ENCODE measurements at places on chromosomes 1 and 21.

- no peaks in the 10 kb centered on the region for H3K4me1 ChIP-seq
- no peak overlapping the region for H3K27ac ChIP-seq
- no peaks in the 10 kb centered on the region for H3K36me3 ChIP-seq
- no peak overlapping the region for H3K4me3 ChIP-seq
- no peak for DNase-seq
Observed at GRCh38 chr1:107135463-107135862, 5.4 kb upstream of the NTNG1 start.

- no peak overlapping the region for H3K4me3 ChIP-seq
- no peak for DNase-seq
- no peaks in the 10 kb centered on the region for H3K36me3 ChIP-seq
Observed at GRCh38 chr1:8112611-8113261, 86.6 kb upstream of the ERRFI1 start.

DNA sequence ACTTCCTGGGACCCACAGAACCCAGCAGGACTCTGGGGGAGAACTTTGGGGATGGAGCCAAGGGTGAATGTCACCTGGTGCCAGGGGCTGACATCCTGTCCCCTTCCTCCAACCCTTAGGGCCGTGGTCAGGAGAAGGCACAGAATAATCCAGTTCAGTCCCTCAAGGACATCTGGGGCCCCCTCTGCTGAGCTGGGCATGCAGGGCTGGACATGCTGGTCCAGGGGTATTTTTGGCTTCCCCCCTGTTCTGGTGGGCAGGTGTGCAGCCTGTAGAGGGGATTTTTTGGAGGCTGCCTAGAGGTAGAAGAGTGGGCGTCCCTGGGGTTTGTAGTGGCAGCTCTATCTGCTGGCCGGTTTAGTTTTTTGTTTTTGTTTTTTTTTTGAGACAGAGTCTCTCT is 3.4 kb upstream of the CROCC start:
- H3K27ac ChIP-seq = no peak overlapping the region
- H3K27me3 ChIP-seq = no peaks in the 10 kb centered on the region
- H3K4me3 ChIP-seq = no peak overlapping the region
- no peaks in the 10 kb centered on the region for H3K36me3 ChIP-seq
- no peak for DNase-seq

DNA sequence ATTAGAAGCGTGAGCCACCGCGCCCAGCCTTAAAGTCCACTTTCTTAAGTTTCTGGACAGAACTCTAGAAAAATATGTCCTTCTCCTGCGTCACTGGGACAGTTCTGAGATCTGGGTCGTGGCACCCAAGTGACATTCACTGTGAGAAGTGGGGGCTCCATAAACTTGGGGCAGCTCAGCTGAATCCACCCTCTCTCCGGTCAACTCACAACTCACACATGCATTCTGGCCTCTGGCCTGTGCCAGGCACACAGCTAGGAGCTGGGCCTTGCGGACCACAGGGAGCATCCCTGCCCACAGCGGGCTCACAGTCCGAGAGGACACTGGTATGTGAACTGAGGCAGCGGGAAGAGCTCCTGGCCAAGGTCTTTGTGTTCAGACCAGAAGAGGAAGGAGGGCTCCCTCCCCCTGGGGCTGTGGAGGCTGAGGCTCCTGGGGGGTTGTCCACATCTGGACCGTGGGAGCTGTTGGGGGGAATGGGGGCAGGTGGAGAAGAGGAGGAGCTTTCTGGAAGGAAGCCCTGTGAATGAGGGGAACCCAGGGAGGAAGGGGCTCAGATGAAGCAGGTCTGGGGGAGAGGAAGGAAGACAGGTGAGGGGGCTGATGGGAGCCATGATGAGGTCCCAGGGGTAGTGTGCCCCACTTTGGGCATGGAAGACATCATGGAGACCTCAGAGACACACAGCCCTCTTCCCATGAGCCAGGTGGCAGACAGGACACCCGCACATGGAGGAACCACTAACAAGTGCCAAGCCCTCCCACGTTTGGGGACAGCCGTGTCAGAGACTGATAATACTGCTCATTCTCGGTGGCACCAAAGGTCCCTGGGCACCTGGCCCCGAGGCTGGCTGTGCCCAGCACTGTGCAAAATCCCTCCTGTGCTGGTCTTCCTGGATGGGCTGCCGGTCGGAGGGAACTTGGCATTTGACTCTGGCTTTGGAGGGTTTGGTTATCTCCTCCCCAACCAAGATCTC is 191.0 kb upstream of the VAMP3 start:
- no peak overlapping the region for H3K4me3 ChIP-seq
- no peak overlapping the region for H3K27ac ChIP-seq
- no peaks in the 10 kb centered on the region for H3K27me3 ChIP-seq
- DNase-seq = no peak
- no peaks in the 10 kb centered on the region for H3K4me1 ChIP-seq

DNA sequence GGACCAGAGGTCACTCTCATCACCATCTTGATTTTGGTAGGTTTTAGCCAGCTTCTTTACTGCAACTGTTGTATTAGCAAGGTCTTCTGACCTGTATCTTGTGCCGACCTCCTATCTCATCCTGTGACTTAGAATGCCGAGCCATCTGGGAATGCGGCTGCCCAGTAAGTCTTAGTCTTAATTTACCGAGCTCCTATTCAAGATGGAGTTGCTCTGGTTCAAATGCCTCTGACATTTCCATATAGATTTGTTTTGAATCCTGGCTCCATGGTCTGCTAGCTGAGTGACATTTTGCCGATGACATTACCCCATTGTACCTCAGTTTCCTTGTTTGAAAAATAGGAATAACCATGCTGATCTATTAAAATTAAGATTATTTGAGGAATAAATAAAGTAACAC is 193.9 kb upstream of the HMCN1 start:
- no peak overlapping the region for H3K4me3 ChIP-seq
- H3K27me3 ChIP-seq = no peaks in the 10 kb centered on the region
- H3K36me3 ChIP-seq = no peaks in the 10 kb centered on the region
- DNase-seq = no peak
- no peaks in the 10 kb centered on the region for H3K4me1 ChIP-seq

Data from CD8-positive, alpha-beta memory T cell (primary cell).